ENCODE measurements at places on chromosomes 11 and 22.

DNA sequence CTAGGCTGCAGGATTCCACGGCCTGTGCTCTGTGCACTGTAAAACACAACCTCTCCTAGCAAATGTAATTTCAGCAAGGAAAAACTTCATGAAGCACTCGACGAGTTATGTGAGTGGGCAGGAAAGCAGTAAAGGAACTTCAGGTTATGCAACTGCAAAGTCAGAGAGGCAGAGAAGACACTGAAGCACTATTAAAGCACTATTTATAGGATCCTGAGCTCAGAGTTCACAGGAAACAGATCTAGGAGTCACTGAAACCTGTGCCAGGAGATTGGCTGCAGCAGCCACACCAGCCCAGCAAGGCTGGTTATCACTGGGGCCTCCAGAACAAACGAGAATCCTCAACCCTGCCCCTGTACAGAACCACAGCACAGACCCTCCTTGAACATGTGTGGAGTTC, 2.5 kb downstream of the SMIM35 start:
- DNase-seq: no peak

DNA sequence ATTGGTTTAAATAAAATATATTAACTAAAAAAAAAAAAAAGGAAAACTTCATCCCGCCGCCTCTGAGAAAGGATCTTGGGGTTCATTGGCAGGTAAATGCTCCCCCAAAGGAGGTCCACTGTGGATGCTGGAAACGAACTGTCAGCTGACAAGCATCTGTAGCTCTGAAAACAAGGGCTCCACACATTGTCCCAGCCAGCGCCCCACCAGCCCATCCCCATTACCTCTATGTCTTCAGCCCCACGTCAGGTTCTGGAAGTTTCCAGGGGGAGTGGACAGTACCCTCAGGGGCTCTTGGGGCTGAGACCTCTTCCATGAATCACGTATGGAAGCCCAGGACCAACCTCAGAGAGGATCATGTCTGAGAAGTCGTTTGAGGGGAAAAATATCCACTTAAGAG, 66.4 kb upstream of the WNT7B start:
- DNase-seq: no peak

GRCh38 chr22:50548040-50548920, 2.6 kb downstream of the KLHDC7B start:
- DNase-seq: no peak

DNA sequence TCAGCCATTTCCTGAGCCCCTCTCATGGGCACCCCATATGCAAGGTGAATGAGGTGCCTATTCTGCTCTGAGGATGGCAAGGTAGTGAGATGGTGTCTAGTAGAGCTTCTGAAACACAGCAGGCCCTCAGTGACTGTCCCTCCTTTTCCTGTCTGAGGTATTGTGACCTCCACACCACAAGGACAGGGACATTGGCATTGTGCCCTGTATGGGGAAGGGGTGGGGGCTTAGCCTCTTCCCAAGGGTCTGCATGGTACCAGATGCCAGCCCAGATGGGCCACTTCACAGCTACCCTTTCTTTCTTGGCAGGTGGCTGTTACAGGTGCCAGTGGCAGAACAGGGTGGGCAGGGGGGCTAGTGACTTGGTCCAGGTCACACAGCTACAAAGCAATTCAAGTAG, 78.8 kb downstream of the CABIN1 start:
- DNase-seq: no peak

- DNase-seq: no peak
Measured at GRCh38 chr11:102603091-102603490, 22.0 kb downstream of the MMP20 start.

- DNase-seq: no peak
Measured at GRCh38 chr11:113628912-113629311, 77.2 kb downstream of the TMPRSS5 start.

GRCh38 chr22:21659864-21660525, 5.8 kb upstream of the PPIL2 start:
- no peak for DNase-seq

DNA sequence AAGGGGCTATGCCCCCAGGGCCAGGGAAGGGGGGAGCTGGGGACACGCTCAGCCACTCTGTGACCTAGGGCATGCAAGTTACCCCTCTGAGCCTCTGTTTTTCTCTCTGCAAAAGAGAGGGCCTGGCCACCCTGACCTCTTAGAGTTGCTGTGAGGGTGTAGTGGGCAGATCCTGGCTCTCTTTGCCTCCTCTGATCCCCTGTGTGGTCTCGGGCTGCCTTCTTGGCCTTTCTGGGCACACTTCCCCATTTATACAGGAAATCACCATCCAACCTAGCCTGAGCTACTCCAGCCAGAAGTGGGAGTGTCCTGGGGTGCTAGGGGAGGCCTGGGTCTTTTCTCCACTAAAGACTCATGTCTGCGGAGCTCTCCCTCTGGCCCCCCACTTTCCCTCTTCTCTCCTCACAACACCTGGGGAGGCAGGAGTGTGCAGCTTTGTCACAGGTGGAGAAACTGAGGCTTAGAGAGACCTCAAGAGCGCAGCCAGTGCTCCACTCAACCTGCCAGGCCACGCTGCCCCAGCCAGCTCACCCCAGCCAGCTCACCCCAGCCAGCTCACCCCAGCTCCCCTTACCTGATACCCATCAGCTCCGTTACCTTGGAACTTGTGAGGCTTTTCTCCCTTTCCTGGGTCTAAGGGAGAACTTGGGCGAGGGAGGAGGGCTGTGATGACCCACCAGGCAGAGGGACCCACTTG, 1.4 kb downstream of the AIFM3 start:
- DNase-seq: no peak

- no peak for DNase-seq
Measured at GRCh38 chr22:37278261-37278660, 4.0 kb upstream of the CYTH4 start.

GRCh38 chr11:120197977-120198376, 12.9 kb upstream of the OAF start:
- no peak for DNase-seq

GRCh38 chr11:91846649-91847048, 378.0 kb upstream of the FAT3 start:
- no peak for DNase-seq

DNA sequence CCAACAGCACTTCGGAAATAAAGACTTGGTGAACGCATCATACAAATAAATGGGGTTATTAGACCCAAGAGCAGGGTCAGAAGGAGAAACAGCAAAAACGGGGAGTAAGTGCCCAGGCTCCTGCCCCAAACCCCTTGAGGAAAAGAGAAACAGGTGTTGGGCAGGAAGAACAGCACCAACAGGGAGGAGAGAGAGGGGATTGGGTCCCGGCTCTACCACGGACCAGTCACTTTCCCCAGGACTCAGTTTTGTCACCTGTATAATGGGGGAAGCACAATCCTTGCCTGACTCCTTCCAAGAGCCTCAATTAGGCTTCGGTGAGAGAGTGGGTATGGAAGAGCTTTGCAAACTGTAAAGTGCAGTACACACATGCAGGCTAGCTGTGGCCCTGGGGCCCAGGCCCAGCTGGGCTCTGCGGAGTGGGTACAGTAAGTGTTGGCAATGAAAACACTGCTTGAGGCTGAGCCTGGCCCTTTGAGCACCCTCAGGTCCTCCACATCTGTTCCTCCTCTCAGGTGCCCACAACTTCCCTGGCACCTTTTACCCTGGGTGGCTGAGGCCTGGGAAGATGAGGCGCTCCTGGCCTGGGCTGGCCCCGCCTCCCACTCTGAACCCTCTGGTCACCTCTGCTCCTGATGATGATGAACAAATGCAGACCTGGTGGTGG, 8.9 kb downstream of the SLC29A2 start:
- no peak for DNase-seq

- no peak for DNase-seq
Measured at GRCh38 chr11:61089806-61090491, 12.3 kb upstream of the CD5 start.

- no peak for DNase-seq
Measured at GRCh38 chr11:132052904-132053303, 682.5 kb downstream of the NTM start.

- DNase-seq: no peak
Measured at GRCh38 chr22:38397189-38398085, 57.6 kb downstream of the KCNJ4 start.

- DNase-seq: no peak
Measured at GRCh38 chr11:119346605-119347004, at the start of gene MFRP. TSS of gene MFRP (minus strand) at chr11:119346705. CDS start at chr11:119346513, 192 bp downstream.

DNA sequence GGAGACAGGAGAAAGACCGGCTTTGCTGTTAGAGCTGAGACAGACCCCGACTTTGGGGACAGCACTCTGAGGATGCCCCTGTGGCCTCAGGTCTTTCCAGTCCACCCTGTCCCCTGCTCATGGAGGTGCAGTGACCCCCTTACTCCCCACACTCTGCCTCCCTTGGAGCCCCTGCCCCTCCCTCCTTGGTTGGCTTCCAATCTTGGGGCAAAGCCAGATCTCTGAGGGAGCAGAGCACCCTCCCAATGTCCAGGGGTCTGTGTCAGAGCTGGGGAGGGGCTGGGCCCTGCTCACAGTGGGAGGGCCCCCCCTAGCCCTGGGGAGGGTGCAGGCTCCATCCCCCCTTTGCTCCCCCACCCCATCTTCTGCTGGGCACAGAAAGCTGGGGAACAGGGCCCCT, 50.0 kb downstream of the IGLL1 start:
- no peak for DNase-seq

GRCh38 chr11:134120921-134121526, 52.2 kb downstream of the JAM3 start:
- DNase-seq: no peak

DNA sequence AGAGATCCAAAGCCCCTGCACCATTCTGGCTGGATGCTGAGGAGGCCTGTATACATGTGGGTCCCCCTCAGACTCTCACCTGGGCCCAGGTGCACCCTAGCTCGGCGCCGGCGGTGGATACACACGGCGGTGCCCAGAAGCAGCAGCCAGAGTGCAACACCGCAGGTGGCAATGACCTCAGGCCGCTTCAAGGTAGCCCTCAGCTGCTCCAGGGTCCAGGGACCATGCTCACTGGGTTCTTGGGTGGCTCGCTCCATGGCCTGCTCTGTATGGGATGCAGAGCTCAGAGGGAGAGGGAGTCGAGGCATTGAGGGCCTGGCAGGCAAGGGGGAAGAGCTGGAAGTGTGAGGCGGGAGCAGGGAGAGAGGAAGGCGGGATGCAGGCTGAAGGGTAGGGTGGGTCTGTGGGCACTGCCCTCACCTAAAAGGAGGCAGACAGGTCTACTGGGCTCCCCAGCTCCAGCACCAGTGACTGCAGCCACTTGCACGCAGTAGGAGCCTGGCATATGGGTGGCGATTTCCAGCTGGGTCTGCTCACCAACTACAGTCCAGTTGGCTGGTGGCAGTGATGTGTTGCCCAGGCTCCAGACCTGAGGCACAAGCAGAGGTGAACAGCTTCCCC, 3.8 kb downstream of the ROBO4 start:
- no peak for DNase-seq

GRCh38 chr11:12525466-12526055, 148.2 kb downstream of the PARVA start:
- no peak for DNase-seq

GRCh38 chr11:40125054-40125453, 1334.4 kb downstream of the LRRC4C start:
- DNase-seq: no peak
